Activated B cell treated with CpG ODN at 0.5 μM for 24 hours (primary cell): ENCODE measurements at places on chromosomes 7 and 10.

DNA sequence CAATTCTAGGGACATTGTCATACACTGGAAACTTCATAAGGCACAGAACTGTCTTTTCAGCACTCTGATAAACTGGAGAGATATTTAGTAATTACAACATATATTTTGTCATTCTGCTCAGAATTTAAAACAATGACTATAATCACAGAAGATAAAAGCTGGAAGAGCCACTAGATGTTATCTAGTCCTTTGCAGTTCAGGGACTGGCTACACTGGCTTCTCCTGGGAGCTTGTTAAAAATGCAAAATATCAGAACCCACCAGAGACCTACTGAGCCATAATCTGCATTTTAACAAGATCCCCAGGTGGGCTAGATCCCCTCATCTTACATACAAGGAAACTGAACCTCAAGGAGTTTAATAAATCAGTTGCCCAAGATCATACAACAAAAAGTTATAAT is 32.3 kb downstream of the IDE start:
- no peak for DNase-seq
- peaks cover 8% of the 10 kb centered on the region for H3K36me3 ChIP-seq
- peaks cover 38% of the 10 kb centered on the region for H3K4me1 ChIP-seq
- no peak overlapping the region for H3K4me3 ChIP-seq
- H3K27ac ChIP-seq: no peak overlapping the region

DNA sequence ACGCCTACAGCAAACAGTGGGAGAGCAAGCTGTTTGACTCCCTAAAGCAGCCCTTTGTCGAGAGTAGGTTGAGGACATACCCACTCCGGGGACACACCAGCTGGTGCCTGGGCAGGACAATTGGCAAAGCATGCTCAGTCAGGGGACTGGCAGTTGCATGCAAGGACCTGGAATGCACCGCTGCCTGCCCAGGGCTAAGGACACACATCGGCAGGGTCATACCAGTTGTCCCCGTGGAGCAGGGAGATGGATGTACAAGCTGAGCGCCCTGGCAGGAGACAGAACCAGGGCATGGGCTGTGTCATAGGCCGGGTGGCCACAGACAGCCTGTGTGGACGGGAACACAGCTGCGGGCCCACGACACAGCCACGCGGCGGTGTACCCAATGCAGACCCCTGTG is 18.3 kb upstream of the ELN start:
- no peaks in the 10 kb centered on the region for H3K27me3 ChIP-seq
- H3K4me1 ChIP-seq: peaks cover 3% of the 10 kb centered on the region
- H3K36me3 ChIP-seq: no peaks in the 10 kb centered on the region
- no peak overlapping the region for H3K27ac ChIP-seq
- H3K4me3 ChIP-seq: no peak overlapping the region
- DNase-seq: no peak

DNA sequence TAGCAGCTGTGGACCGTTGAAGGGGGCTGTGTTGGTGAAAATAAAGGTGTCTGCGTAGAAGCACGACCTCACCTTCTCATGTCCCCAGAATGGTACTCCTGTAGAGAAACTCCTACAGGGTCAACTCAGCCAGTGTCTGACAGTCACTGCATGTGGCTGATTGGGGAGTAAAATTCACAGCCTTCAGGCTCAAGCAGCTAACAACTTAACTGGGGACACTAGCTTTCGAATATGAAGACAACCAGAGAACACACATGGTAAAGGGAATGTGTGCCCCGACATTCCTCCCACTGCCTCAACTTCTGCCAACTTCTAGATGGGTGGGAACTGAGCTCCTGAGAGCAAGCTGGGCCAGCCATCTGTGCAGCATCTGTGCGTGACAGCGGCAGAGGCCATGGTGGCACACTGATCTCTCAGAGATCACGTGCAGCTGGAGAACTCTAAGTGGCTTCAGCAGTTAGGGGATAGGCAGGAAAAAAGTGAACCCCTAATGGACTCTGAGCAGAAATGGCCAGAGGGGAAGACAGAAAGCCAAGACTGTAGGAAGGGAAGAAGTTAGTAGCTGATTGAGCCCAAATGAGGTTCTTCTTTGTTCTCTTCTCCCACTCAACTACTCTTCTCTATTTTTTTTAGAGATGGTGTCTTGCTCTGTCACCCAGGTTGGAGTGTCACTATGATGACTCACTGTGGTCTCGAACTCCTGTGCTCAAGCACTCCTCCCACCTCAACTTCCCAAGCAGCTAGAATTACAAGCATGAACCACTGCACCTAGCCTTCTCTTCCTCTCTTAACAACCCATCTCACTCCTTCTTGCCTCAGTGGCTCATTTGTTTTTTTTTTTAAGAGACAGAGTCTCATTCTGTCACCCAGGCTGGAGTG is 280.8 kb downstream of the ZEB1 start:
- DNase-seq: no peak
- H3K27me3 ChIP-seq: peaks cover 6% of the 10 kb centered on the region
- no peak overlapping the region for H3K4me3 ChIP-seq
- no peak overlapping the region for H3K27ac ChIP-seq
- H3K36me3 ChIP-seq: no peaks in the 10 kb centered on the region

GRCh38 chr7:45400680-45401079 is 173.5 kb upstream of the ADCY1 start:
- no peaks in the 10 kb centered on the region for H3K27me3 ChIP-seq
- no peaks in the 10 kb centered on the region for H3K4me1 ChIP-seq
- no peak overlapping the region for H3K27ac ChIP-seq
- no peaks in the 10 kb centered on the region for H3K36me3 ChIP-seq

- no peaks in the 10 kb centered on the region for H3K4me1 ChIP-seq
- no peaks in the 10 kb centered on the region for H3K36me3 ChIP-seq
- H3K27ac ChIP-seq: no peak overlapping the region
- H3K27me3 ChIP-seq: peaks cover 7% of the 10 kb centered on the region
- no peak overlapping the region for H3K4me3 ChIP-seq
These were observed 69.6 kb downstream of the CYP26A1 start for GRCh38 chr10:93143281-93143680.

DNA sequence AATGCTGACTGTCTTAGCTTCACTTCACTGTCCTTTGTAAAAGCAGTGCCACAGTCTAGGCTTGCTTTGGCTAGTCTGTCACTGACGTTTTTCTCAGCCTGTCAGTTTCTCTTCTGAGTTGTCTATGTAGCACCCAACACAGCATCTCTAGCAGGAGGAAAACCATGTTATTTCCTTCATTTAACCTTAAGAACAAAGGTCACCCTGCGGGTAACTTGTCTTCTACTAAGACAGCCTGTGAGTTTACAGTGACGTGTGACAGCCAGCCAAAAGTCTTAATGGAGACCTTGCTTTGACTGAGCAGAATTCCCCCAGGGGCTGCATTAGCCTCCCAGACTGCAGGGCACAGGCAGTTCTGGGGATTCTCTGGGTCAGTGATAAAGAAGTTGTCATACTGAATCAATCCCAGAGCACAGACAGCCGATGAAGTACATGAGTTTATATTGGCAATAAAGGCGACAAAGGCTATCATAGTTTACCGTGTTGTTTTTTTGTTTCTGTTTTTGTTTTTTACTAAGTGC is 296.0 kb upstream of the KIAA1217 start:
- H3K4me3 ChIP-seq: no peak overlapping the region
- H3K36me3 ChIP-seq: no peaks in the 10 kb centered on the region
- H3K27ac ChIP-seq: no peak overlapping the region
- no peaks in the 10 kb centered on the region for H3K4me1 ChIP-seq
- DNase-seq: no peak
